ENCODE measurements at places on chromosomes 6 and 20.

DNA sequence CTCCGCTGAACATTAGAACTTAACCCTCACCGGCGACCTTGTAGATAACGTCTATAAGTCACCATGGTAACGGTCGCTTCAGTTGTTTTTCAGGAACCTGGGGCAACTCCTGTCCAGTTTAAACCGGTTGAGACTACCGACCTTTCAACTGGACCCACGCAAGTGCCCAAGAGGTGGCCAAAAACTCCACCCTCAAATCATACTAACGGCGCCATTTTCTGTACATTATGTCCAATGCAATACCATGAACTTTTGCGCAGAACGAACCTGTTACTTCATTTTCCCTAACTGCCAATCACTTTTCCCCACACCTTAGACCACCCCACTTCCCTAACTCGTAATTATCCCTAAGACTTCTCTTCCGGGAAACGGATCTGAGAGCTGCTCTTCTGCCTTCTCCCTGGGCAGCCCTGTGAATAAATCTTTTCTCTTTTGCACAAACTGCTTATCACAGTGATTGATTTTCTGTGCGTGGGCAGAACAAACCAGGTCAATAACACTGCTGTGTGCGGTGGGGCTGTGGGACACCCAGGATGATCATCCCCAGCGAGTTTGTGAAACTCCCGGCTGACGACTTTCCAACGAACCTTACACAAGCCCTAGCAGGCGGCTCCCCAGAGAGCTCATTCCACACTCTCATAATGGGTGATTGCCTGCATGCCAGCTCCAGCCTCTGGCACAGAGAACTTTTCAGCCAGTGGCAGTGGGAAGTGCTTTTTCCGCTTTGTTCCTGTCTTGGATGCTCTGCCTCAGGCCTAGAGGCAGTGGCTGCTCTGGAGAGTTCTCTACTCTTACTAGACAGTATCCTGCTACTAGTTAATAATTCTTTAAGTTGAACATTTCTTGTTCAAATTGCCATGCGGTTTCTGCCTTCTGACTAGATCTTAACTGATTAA is 28.6 kb downstream of the GPX5 start:
- DNase-seq = no peak

DNA sequence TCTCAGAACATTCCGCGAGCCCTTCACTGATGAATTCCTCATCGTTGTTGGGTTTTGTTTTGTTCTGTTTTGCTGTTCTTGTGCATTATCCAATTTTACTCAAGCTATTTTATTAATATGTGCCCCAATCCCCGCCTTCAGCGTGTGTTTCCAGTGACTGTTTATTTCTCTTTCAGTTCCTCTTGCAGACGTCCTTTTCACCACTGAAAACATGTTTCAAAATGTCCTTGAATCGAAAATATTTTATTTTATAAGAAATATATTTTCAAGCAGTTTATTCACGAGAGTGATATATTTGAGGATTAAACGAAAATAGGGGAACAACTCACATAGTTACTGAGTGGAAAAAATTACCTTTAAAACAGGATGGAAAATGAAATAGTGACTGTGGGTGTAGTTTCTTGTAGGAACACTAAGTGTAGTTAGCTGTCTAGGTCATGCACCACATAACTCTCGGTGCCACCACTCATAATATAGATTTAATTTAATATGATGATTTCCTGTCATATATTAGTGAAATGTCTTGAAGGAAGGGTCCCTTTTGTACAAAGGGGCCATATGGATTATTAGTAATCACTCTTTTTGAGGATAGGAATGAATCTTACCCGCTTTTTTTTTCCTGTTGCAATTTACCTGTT is 45.3 kb upstream of the HDDC2 start:
- DNase-seq = no peak

- DNase-seq = no peak
Measured at GRCh38 chr6:6256259-6256658, 64.2 kb downstream of the F13A1 start.

- peak; percentile 82 for DNase-seq
Measured at GRCh38 chr20:39268981-39269461, 306.9 kb downstream of the DHX35 start.

GRCh38 chr20:46174469-46175126 is 56.5 kb downstream of the CD40 start:
- peak; percentile 87 for DNase-seq

DNA sequence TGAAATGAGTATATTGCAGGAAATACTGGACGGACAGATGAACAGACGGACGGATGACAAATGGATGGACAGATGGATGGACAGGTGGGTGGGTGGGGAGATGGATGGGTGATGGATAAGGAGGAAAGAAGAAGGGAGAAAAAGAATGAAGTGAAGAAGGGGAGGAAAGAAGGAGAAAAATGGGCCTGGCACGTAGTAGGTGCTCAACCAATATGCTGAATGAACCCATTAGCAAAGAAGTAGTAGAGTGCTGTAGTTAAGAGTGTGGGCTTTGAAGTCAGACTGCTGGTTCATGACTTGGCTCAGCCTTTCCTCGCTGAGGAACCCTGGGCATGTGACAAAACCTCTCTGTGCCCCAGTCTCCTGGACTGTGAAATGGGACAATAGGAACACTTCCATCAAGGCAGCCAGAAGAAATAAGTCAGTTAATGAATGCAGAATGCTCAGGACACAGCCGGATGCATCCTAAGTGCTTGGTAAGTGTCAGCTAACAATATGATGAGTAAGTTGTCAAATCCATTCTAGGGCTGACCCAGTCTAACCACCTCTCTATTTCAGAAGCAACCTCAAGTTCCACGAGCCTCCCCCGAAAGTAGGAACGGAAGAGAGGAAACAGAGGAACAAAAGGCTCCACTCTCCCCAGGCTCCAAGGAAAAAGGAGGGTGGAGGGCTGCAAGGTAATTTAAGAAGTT is 37.9 kb downstream of the PREX1 start:
- no peak for DNase-seq

Data from endothelial cell (in vitro differentiated cells).